ENCODE measurements at places on chromosomes 1 and 21.
A peak's percentile ranks its signal among the peaks of the same experiment; 100 is the strongest.

DNA sequence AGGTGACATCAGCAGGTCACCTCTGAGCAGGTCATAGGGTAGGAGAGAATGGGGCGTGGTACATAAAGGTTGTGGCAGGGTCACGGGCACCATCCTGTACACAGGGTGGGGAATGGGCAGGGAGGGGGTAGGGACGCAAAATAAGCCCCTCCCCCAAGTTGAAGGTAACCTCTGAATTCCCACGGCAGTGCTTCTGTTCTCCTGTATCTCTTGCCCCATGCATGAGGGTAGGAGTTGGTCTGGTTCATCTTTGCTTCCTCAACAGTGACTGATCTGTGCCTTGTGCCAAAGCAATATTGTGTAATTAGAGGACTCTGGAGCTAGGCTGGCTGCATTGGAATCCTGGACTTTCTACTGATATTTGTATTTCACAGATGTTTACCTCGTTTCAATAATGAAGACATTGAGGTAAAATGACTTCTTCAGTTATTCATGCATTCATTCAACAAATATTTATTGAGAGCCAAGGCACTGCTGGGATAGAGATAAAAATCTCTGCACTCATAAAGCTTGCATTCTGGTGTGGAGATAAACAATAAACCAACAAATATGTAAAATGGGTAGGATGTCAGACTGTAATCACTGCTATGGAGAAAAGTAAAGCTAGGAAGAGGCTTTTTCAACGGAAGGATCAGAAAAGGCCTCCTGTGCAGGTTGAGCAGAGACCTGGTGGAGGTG, 18.4 kb upstream of the GFI1 start:
- no peak for DNase-seq

- DNase-seq, result no peak
Measured at GRCh38 chr1:185267701-185268100, 49.3 kb downstream of the IVNS1ABP start.

GRCh38 chr1:180435566-180435965, 66.8 kb downstream of the ACBD6 start:
- peak; percentile 33 for DNase-seq

DNA sequence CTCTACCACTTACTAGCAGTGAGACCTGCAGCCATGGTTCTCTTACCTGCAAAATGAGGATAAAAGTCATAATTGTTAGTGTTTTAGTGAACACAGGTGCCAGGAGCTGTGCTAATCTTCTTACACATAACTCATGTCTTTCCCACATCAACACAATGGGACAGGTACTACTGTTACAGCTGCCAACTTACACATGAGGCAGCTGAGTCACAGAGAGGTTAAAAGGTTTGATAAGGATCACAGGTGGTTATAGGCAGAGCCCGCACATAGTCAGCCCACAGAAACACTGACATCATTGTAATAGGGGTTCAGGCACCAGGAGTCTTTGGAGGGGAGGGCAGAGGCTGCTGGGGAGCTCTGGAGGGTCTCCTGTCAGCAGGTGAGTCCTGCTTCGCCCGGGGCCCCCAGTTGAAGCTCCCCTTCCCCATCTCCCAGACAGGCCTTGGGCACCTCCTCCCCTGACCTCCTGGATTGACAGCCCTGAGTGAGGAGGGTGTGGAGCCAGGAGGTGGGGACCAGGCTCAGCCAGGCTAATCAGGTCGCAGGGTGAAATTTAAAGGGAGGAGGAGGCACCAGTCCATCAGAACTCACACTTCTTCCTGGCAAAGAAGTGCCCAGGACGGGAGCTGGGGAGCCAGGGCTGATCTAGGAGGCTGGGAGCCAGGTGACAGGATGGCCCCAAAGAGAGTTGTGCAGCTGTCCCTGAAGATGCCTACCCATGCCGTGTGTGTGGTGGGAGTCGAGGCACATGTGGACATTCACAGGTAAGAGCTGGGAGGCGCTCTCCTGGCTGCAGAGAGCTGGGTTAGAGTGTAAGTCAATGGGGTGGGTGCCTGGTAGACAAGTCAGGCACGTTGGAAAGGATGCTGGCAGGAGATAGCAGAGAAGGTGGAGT, at the start of gene PADI1:
PADI1 (plus strand) TSS at position 583 of the 895 bp plus-strand sequence; CDS start at position 673, 90 bp downstream.
- no peak for DNase-seq

DNA sequence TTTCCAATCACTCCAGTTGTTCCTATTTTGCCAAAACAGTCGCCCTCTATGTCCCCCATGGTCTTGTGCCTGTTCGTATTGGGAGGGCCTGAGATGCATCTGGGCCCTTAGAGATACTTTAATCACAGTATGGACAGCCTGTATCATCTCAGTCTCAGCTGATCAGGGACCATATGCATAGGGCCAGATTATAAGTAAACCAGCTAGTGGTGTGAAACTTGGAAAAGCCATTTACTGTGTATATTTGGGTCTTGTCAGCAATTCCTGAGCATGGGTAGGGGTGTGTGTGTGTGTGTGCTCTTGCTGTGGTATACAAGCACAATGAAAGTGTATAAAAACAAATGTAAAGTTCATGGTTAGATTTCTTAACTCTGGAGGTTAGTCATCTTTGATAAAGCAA, 22.8 kb downstream of the SH3BGR start:
- DNase-seq, result no peak

GRCh38 chr1:150926097-150926741, at the start of gene SETDB1:
TSS of gene SETDB1 (plus strand) at chr1:150926363. CDS start at chr1:150927715, 1,352 bp downstream.
- peak; percentile 97 for DNase-seq

DNA sequence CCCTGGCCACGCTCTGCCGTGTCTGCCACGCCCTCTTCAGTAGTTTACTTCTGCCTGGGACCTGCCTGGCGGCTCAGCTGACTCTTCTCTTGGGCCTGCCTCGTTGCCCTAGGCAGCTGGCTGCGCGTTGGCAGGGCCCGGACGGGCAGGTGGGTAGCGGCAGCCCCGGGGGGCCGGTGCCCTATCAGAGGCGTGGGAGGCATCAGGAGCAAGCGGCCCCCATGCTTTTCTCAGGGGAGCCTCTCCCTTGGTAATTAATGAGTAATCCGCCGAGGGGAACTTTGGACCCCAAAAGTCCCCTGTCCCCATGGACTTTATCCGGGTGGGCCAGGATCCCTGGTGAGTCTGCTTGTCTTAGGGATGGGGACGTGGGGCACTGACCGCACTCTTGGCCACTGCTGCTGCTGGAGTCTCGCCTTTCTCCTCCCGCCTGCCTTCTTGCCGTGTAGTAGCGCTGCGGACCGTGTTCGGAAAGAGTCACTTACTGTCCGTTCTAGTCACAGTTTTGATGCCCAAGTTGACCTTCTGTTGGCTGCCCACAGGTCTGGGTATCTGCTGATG, 22.7 kb downstream of the SKI start:
- peak; percentile 38 for DNase-seq

DNA sequence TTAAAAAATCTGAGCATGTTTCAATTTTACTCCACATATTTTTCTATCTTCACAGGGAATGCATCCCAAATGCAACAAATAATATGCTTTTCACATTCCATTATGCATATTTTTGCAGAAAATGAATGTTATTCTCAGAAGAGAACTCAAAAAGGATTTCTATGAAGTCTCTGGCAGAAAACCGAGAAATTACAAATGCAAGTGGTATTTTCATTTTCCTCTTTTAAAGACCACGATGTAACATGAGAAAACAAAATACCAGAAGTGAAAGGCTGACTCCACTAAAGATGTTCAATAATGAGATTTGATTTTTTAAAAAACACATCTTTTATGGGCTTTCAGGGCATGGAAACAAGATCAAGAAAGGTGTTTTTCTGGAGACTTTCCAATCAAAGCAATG, 5.0 kb upstream of the PDC start:
- DNase-seq, result no peak

- DNase-seq, result no peak
Measured at GRCh38 chr1:156546267-156546666, 26.1 kb downstream of the IQGAP3 start.

DNA sequence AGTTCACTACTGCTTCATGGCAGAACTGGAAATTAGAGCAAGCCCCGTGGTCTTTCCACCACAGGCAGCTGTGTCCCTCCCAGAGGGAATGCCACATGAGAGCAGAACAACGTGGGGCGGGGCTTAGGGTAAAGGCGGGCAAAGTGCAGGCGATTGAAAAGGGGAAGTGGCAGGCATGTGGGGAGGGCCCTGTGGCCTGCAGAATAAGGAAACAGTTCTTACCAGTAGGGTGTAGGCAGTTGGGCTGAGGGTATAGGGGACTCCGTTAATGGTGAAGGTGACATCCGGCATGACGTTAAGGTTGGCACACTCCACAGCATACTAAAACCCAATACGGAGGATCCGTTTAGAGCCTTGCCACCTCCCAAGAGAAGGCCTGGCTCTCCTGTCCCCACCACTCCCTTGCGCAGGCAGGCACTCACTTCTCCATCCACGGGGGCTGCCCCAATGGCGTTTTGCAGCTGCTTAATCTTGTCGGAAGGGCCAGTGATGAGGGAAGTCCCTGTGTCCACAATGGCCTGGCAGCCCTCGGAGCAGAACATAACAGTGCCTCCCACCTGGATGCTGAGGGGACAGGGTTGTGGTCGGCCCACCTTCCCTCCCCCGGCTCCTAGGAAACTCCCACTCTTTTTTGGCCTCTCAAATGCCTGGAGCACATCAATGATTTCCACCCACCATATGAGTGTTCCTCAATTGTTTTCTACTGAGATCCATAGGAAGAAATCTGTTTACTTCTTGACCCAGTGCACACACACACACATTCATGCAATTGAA, 9.1 kb upstream of the RAB7B start:
- DNase-seq, result peak; percentile 84

- DNase-seq, result no peak
Measured at GRCh38 chr1:185681034-185681633, 53.1 kb upstream of the HMCN1 start.

DNA sequence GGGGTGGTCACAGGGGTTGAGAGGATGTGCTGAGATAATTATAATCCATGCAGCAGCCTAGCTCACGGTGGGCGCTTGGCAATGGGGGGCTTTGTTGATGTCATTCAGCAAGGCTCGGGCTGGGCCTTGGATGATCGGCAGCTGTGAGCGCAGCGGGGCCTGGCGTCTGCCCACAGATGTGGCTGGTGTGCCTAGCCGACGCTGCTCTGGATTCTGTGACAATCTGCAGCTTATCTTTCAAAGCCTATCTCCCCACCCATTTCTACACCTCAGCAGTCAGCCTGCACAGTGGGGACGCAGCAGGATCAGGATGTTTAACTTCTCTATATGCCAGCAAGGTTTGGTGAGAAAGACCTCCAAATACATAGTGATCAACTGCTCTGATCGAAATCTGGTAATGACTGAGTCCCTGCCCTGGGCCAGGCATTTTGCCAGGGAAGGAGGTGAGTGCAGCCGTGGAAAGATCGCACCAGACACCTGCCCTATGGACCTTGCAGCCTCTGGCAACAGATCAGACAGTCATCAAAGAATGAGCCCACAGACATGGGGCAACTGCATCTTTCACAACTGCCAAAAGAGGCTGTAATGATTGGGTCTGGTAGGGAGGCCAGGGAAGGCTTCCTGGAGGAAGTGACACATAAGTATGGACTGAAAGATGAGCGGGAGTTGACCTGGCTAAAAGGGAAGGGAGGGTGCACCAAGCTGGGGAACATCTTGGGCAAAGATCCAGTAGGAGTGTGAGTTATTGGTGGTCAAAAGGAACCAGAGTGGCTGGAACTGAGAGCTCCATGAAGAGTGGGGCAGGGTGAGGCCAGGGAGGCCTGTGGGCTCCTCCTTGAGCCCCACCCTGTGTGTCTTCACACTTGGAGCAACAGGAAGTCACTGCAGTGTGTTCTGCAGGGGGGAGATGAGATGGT, 35.3 kb downstream of the EPHB2 start:
- DNase-seq, result no peak

- DNase-seq, result no peak
Measured at GRCh38 chr1:77064246-77064645, 155.0 kb downstream of the PIGK start.

DNA sequence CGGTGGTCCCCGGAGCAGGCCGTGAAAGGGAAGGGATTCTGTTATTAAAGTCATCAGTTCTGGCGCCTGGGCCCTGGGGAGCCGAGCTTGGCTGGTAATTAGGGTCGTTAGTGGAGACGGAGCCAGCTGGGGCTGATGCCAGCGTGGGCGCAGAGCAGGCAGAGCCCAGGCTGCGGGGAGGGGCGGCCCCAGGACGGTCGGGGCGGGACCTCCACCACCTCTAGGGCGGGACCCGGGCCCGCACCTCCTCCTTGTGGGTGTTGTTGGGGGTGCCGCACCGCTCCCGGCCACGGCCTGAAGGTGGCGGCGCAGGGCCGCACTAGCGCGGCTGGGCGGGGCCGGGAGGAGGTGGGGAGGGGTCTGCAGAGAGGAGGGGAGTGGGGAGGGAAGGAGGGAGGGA, 470.6 kb downstream of the PTPRU start:
- DNase-seq, result peak; percentile 47

- no peak for DNase-seq
Measured at GRCh38 chr21:45805321-45805720, 161.8 kb downstream of the PCBP3 start.

DNA sequence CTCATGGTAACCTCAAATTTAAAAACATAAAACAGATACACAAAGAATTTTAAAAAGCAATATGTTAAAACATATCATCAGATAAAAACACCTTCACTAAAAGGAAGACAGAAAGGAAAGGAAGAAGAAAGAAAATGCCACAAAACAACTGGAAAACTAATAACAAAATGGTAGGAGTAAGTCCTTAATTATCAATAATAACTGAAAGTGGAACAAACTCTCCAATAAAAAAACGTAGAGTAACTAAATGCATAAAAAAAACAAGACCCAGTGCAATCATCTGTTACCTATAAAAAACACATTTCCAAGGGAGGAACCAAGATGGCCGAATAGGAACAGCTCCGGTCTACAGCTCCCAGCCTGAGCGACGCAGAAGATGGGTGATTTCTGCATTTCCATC, 47.1 kb upstream of the ACADM start:
- no peak for DNase-seq

GRCh38 chr1:2967881-2968280, 53.4 kb upstream of the ACTRT2 start:
- DNase-seq, result peak; percentile 17

GRCh38 chr1:78672428-78672827, 22.8 kb downstream of the IFI44 start:
- DNase-seq, result no peak

GRCh38 chr21:15282665-15283064, 217.9 kb upstream of the NRIP1 start:
- DNase-seq, result no peak

DNA sequence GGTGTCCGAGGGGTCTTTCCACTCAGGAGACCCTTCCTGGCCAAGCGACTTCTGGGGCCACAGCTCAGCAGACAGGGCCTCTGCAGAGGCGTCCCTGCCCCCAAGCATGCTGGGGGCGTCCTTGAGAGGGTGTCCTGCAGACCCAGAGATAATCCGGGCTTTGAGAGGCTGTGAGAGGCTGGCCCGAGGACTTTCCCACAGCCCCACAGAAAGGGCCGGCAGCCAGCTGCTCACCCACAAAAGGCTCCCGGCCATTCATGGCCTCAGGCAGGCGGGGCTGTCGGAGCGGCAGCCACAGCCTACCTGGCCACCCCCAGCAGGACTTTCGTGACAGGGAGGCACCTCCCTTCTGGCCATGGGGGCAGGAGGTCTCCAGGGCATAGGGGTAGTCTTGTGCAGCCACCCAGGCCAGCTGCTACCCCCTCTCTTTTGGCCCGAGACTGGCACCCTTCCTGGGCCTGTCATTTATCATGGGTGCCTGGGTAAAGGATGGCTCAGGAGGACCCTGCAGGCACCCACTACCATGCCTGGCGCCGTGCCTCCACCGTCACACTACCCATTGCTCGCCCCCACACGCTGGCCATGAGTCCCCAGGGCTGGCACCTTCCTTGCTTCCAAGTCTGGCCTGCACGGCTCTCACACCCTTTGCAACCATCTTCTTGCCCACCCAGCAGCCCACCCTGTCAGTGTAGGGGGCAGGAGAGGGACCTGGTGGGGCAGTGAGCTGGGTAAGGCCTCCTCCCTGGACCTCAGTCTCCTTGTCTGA, 11.1 kb upstream of the TNFRSF14 start:
- DNase-seq, result no peak

Measured in femur (tissue), 1 donor.